Activated CD4-positive, alpha-beta T cell treated with anti-CD3 and anti-CD28 coated beads, Interleukin-2, amount 50 U/mL, for 24 hours (primary cell): ENCODE measurements at places on chromosomes 7 and 10.

GRCh38 chr10:12605580-12606405 lies 256.4 kb downstream of the CAMK1D start:
- DNase-seq = peak; percentile 46

DNA sequence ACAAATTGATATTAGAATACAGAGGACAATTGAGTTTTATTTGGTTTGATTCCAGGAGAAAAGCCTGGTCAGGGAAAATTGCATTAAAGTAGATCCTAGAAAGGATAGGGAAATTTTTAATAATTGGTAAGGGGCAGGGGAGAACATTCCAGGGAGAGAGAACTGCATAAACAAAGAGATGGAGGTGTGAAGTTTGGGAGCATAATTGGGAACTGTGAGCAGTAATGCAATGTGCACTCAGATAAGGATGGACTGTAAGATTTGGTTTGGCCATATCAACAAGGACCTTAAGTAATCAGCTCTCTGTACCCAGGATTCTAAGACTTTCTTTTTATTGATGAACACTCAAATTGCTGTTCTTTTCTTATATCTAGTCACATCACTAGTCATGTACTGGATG lies 41.4 kb downstream of the ZMYND11 start:
- DNase-seq = no peak

GRCh38 chr7:132713893-132714292 lies 137.6 kb upstream of the PLXNA4 start:
- DNase-seq = no peak

- no peak for DNase-seq
Measured at GRCh38 chr7:148107443-148108127, 483.0 kb upstream of the C7orf33 start.

DNA sequence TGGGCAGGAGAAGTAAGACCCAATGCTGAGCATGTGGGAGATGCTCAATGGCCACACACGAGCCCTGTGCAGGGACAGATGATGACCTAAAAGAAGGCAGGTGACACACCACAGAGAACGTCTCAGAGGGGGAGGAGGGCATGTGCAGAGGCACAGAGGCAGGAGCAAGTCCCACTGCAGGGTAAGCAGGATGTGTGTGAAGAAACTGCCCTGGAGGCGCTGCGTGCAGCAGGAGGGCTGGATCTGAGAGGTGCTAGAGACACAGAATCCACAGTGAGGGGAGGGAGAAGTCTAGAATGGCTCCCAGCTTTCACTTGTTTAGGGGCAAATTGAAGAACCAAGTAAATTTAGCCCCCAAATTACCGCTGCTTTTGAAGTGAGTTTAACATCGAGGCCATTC lies 14.9 kb downstream of the DYDC2 start:
- no peak for DNase-seq

DNA sequence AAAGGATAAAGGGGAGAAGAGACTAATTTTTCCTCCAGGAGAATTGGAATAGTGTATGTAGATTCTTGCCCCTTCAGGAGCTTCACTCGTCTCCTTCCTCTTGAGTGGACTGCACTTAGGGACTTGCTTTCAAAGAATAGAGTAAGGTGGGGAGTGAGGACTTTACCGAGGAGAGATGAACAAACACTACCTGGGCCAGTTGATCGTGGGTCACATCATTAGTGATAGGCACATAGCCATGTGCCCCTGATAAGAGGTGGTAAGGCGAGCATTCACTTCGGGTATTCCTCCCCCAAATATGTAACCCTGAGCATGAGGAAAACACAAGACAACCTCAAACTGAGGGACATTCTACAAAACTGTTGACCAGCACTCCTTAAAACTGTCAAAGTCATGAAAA lies 14.6 kb upstream of the KIFBP start:
- DNase-seq = no peak

DNA sequence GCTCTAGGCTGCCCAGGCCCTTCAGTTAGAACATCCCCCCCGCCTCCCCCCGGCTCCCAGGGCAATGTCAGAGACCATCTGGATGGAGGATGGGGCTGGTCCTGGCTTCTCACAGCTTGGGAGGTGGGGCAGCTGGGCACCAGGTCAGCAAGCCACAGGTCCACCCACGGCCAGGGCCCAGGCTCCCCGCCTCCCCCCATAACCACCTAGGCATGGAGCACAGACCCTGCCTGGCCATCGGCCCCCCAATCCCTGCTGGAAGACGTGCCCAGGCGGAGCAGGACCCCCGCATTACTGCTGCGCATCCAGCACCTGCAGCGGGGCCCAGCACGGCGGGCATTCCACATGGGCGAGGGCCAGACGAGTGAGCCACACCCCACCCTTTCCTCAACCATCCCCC lies 169.6 kb downstream of the ELFN1 start:
- no peak for DNase-seq

- DNase-seq = no peak
Measured at GRCh38 chr10:91884536-91884935, 24.8 kb downstream of the FGFBP3 start.

DNA sequence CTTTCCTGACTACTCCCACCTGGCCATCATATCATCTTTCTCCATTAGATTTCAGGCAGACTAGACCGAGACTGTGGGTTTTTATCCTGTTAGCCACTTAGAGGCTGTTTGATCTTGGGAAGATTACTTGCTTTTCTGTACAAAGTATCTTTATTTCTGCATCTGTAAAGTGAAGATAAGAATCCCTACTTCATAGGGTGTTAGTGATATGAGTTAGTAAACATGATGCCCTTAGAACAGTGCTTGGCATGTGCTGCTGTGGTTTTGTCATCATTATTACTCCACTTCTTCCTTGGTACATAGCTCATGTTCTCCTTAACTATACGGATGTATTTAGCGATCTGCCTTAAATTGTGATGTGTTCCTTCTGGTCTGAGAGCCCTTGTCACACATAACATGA lies 165.2 kb downstream of the AUTS2 start:
- DNase-seq = no peak

DNA sequence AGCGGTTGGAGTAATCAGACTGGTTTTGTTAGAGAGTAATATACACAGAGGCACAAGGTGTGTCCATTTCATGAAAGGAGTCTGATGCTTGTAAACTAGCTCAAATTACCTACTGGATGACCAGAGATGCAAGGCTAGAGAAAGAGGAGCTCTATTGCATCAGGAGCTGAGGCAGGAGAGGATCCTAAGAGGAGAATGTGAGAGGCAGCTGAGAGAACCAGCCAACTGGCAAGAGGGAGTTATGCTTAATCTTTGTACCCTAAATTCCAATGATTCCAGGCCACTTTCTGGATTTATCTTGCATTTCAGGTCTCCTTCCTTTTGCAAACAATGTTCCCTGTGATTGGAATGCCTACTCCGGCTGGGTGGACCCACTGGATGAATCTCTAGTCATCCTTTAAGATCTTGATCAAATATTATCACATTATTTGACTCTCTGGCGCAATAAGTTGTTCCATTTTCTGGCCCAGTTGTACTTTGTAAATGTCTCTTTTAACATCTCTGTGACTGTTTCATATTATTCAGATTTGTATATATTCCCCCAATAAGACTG lies 57.5 kb upstream of the PTPN12 start:
- DNase-seq = no peak

GRCh38 chr7:101234636-101235035 lies 3.0 kb downstream of the CLDN15 start:
- DNase-seq = no peak

- no peak for DNase-seq
Measured at GRCh38 chr7:130234078-130234477, 26.4 kb downstream of the SSMEM1 start.

GRCh38 chr10:128338951-128339350 lies 212.7 kb upstream of the MKI67 start:
- DNase-seq = no peak

DNA sequence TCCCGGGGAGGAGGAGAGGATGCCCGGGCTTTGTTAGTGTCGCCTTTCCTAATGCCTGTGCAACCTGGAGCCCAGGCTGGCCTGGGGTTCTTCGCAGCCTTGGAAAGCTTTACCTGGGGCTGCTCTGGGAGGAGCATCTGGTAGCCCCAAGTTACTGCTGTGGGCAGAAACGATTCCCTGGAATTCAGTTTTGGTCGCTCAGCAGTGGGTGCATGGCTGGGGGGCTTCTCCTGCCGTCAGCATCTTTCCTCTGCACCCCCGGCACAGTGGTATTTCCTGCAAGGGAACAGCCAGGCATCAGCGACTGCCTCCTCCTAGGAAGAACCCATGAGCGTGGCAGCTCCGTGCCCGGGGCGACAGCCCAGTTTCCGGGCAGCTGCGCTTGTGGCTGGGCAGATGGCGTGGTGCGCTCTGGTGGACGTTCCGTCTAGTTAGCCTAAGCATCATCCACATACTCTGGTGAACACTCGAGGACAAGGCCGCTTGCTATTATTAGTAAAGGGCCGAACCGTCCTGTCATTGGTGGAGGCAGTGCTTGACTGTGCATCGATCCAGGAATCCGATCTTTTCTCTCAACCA lies 107.0 kb upstream of the BTBD16 start:
- DNase-seq = no peak

- no peak for DNase-seq
Measured at GRCh38 chr10:131168238-131168875, 143.2 kb downstream of the TCERG1L start.

DNA sequence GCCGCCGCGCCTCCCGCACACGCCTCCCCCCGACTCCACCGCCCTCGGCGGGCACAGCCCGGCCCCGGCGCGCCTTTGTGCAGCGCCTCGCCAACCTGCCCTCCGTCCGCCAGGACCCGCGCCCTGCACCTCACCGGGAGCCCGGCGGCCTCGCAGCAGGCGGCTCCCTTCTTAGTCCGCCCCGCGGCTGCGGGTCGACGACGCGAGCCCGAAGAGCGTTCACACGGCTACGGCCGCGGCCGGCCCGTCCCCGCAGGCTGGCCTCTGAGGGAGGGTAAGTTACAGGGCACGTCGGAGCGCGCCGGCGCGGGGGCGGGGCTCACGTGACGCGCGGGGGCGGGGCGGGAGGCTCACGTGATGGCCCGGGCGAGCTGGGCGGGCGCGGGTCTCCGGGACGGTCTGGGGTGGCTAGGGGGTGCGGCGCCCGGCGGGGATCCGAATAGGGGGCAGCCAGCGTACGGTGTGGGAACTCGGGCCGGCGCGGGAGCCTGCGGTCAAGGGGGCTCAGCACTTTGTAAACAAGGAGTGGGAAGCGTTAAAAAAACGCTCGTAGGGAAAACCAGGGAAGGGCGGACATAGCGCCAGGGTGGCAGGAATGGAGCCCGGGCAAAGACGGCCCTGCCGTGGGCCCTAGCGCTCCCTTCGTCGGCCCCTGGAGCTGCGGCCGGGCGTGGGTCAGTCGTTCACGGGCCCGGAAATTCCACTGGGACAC lies at the start of gene ARHGAP12:
ARHGAP12 (minus strand) TSS at position 283 of the 712 bp plus-strand sequence. CDS start 19,976 bp downstream, outside the sequence.
- peak; percentile 74 for DNase-seq

- peak; percentile 13 for DNase-seq
Measured at GRCh38 chr10:27743877-27744801, 1.5 kb downstream of the MKX start.

DNA sequence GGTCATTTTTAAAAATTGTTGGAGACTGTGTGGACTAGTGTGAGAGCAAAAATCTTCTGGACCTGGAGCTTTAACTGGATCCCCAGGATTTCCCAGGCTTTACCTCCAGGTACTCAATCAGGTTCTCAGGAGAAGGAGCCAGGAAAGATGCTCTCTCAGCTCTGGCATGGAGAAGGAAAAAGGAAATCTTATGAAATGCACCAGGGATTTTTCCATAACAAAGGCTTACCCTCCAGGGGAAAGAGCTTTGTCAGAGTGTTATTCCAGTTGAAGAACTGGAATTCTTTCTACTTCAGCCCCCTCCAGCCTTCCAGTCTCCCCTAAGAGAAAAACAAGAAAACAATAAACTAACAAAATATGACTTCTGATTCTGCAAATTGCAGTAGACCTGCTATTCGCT lies 436.7 kb upstream of the ANKRD30A start:
- DNase-seq = no peak

- DNase-seq = no peak
Measured at GRCh38 chr7:106287786-106288185, 3.0 kb upstream of the NAMPT start.

DNA sequence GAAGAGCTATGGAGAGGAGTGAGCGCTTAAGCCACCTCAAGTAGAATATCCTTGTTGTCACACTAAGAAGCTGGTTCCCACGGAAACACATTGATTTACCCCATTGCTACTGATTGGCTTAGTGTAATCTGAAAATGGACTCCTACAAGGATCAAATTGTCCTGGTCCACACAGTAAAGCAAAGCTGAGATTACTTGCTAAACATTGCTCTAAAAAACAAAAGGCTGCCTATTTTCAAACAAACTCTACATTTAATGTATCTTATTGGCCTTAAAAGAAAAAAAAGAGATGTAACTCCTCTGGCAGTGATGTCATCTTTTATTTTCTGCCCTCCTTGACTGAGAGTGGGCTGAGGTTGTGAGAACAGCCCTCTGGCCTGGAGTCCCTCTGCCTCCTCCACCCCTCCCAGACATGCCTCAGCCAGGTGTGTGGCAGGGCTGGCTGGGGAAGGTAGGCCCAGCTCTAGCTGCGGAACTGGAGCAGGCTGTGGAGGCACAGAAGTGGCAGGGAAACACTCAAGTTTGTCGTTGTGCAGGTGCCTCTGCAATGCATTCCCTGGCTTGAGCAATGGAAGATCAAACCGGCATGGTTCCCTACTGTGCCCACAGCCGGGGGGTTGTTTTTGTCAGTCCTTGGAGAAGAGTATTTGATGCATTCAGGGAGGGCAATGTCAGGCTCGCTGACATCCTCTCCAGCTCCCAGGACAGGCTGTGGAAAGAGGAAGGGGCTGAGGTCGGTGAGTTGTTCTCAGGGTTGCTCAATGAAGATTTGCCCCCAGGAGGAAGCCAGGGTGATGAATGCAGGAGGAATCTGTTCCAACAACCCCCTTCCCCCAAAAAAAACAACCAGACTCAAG lies 9.1 kb downstream of the KLF6 start:
- DNase-seq = no peak

- DNase-seq = no peak
Measured at GRCh38 chr7:155530601-155531000, 15.8 kb downstream of the CNPY1 start.

- no peak for DNase-seq
Measured at GRCh38 chr10:4241724-4242345, 456.8 kb upstream of the KLF6 start.

DNA sequence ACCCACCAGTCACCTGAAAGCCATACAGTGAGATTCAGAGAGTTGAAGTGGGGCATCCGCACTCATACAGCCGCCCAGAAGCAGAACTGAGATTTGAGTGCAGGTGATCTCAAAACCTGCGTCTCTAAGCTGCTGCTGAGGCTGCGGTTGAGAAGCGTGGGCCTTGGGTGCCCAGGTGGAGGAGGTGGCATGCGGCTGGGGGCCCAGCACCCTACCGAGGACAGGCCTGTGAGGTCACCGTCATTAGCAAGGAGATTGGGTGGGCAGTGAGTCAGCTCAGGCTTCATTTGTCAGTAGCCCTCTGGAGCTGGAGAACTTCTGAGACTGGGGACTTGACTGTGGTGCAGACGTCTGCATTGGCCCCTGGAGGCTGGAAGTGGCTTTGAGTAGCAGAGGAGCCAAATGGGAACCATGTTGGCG lies 29.8 kb downstream of the ZMIZ1 start:
- no peak for DNase-seq

GRCh38 chr10:33461295-33461640 lies 126.8 kb upstream of the NRP1 start:
- DNase-seq = no peak
